ENCODE measurements at places on chromosomes 6 and 20.

DNA sequence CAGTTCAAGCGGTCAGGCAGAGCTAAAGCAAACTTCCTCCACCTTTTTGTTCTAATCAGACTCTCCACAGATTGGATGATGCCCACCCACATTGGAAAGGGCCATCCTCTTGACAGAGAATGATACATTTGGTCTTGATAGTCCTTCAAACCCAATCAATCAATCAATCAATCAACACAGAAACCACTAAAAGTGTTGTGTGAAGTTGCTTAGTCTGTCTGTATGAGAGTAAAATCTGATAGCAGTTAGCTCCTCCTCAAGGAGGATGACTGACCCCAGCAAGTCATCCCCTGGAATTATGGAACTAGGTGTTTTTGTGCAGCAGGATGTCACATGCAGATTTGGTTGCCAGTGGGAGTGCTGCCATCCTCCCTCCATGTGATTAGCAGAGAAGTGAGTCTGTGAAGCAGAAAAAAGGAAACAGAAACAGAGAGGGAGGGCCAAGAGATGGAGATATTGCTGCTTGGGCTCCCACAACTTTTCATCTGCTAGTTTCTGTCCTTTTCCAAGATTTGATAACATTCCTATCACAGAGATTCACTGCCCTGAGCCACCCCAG, 32.0 kb upstream of the SSTR4 start:
- DNase-seq: no peak

GRCh38 chr6:108448481-108448880, 112.2 kb upstream of the FOXO3 start:
- no peak for DNase-seq

- no peak for DNase-seq
Measured at GRCh38 chr6:88538130-88538706, 372.1 kb upstream of the CNR1 start.

- no peak for DNase-seq
Measured at GRCh38 chr20:34980543-34981233, 25.0 kb downstream of the MYH7B start.

- DNase-seq: no peak
Measured at GRCh38 chr6:87196275-87196842, 41.0 kb downstream of the ZNF292 start.

- DNase-seq: no peak
Measured at GRCh38 chr6:40733290-40733689, 146.1 kb upstream of the LRFN2 start.

DNA sequence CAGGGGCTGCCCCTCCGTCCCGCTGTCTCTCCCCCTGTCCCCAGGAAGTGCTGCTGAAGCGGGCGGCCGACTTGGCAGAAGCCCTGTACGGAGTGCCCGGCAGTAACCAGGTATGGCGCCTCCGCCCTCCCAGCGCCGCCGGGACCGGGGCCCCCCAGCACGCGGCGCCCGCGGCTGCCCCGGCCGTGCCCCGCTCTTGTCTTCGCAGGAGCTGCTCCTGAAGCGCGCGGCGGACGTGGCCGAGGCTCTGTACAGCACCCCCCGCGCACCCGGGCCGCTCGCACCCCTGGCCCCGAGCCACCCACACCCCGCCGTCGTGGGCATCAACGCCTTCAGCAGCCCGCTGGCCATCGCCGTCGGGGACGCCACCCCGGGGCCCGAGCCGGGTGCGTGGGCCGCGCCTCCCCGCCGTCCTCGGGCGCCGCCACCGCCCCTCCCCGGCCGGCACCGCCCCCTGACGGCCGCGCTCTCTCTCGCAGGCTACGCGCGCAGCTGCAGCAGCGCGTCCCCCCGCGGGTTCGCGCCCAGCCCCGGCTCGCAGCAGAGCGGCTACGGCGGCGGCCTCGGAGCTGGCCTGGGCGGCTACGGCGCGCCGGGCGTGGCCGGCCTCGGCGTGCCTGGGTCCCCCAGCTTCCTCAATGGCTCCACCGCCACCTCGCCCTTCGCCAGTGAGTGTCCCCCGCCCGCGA, 48.4 kb downstream of the CPXM1 start:
- peak; percentile 72 for DNase-seq

GRCh38 chr6:87279196-87279595, 43.2 kb upstream of the SMIM8 start:
- no peak for DNase-seq
